ENCODE measurements at places on chromosomes 3 and 15.

DNA sequence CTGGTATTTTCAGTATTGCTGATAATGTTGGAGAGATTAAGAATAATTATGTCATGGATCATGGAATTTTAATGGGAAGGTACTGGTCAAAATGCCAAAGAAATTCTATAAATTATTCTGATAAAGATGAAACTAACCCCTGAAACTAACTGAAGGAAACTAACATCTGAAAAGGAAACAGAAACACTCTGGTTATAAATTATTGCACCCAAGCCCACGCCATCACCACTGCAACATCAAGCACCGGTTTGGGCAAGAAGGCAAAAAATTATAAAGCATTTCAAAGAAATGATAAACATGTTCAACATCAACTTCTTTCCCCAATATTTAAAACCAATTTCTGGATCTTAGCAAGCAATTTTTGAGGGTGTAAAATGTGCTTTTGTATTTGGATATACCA is 372.5 kb downstream of the TBC1D5 start:
- DNase-seq: no peak

GRCh38 chr3:118688396-118688884 is 346.2 kb downstream of the IGSF11 start:
- DNase-seq: no peak

GRCh38 chr15:25241241-25241801 is 197.5 kb downstream of the UBE3A start:
- no peak for DNase-seq

DNA sequence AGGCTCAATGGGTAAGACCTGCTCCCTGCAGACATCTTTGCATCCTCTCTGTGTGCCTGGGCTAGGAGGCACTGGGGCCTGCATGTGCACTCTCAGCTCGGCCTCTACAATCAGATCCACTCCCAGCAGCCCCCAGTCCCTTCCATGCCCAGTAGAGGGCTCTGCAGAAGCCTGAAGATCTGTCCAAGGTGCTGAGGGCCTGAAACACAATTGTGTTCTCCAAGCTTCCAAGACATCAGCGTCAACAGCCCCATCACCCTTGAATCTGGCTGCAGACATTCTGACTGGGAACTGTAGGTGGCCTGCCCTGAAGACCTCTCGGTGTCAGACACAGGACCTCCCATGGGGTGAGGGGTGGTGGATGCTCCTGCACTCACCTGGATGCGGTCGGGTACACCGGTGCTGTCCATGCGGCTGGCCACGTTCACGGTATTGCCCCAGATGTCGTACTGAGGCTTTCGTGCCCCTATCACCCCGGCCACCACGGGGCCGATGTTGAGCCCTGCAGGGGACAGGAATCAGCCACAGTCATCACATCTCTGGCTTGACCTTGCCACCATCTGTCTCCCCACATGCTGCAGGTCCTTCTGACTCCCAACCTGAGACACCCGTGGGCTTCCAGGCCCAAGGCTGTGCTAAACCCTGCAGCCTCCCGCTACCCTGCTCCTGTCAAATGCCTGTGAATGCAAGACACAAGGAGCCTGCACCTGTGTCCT is 84.7 kb downstream of the SEC22A start:
- no peak for DNase-seq

GRCh38 chr3:74904646-74905045 is 290.2 kb upstream of the CNTN3 start:
- no peak for DNase-seq

- no peak for DNase-seq
Observed at GRCh38 chr3:115336836-115337235, 189.7 kb upstream of the ZBTB20 start.

DNA sequence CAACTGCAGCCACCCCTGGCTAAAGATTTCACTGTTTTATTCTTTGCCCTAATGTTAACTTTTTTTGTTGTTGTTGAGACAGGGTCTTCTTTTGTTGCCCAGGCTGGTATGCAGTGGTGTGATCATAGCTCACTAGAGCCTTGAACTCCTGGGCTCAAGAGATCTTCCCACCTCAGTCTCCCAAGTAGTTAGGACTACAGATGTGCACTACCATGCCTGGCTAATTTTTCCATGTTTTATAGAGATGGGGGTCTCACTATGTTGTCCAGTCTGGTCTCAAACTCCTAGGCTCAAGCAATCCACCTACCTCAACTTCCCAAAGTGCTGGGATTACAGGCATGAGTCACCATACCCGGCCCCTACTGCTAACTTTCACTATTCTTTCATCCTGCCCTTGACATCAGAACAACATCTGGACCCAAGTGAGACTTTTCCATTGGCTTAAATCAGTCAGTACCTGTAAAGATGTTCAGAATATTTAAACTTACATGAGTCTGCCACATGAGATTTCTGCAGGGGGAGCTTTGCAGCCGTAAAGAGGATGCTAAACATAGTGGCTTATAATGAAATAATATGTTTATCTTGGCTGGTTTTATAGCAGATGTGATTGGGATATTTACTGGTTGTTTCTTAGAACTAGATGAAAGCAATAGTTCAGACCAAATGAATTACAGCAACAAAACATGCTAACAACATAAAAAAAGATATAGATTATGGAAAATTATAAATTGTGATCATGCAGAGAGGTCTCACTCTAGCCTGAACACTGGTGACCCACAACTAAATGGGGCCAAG is 73.6 kb downstream of the HMG20A start:
- DNase-seq: no peak

DNA sequence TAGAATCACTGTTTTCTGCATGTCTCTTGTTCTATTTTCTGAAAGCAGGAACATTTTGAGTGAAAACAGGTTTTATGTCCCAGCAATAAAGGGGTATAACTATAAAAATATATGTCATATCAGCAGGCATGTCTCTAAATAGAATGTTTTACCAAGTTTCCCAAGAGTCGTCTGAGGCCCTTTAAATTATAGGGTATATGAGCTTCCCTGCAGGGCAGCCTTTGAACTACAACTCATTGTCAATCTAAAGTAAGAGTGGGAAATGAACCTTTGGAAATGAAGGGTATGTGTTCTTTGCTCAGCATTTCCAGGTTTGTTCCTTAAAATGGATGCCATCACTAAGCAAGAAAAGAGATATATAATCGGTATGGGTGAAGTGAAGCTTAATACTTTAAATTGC is 138.6 kb downstream of the LSAMP start:
- no peak for DNase-seq

DNA sequence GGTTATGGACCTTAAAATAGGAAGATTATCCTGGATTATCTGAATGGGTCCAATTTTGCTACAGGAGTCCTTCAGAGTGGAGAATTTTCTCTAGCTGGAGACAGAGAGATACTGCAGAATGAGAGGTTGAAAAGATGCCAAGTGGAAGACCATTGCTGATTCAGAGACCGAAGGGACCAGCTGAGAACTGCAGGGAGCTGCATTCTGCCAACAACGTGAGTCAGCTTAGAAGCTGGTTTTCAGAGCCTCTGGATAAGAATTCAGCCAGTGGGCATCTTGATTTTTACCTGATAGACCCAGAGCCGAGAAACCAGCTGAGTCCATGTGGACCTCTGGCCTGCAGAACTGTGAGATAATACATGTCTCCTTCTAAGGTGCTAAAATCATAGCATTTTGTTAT is 234.0 kb downstream of the NR2F2 start:
- DNase-seq: no peak

DNA sequence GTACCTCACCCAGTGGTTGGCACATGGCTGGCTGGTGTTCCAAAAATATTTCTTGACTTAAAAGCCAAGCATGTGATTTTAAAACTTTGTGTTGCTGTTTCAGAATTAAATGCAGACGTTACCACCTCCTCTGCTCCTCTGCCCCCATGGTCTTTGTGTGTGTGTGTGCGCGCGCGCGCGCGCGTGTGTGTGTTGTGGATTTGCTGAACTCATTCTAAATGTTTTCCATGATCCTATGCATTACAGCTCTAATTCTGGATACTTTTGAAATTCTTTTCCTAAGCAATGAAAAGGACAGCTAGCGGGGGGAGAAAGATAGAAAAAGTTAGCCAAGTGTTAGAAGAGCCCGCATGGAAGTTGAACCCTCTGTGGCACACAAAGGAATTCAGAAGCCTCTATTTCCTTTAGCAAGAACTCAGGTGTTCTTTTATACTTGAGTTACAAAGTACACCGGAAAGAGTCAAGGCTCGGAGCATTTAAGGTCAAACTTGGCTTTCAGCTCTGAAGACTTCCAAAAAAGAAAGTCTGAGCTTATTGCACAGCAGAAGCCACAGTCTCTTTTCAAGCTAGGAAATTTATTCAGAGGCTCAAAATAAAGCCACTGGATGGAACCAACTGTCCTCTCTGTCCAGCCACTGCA is 350.5 kb upstream of the TBL1XR1 start:
- no peak for DNase-seq

DNA sequence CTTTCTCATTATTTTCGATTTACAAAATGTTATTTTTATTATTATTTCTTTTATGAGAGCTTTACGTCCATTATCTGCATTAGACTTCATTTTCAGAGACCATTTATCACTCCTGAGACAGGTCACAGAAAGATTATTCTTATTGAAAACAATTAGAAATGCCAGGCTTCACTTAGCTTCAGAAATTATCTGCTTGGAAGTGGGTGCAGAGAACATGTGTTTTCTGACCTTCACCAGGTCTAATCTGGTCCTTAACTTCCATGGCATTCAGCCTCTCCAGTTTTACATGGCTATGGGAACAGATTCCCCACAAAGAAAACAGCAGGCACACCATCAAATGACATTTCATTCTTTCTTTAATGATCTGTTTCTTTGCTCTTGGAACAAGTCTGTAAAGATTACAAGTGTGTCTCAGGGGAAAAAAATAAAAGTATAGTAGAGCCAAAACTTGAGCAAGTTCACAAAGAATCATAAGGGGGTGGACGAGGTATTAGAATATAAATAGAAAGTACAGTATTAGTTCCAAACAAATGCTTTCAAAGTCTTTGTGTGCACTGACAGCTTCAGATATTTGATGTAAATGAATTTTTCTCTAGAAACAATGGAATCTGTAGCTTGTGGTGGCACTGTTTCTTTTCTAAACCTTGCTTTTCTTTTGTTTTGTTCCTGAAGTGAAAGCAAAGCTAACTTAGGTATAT is 294.2 kb upstream of the MEIS2 start:
- no peak for DNase-seq

- no peak for DNase-seq
Observed at GRCh38 chr3:157387708-157388435, 48.8 kb upstream of the PTX3 start.

GRCh38 chr3:187227658-187228258 is 30.5 kb downstream of the RTP1 start:
- no peak for DNase-seq

- no peak for DNase-seq
Observed at GRCh38 chr3:20108869-20109268, 68.6 kb downstream of the KAT2B start.

DNA sequence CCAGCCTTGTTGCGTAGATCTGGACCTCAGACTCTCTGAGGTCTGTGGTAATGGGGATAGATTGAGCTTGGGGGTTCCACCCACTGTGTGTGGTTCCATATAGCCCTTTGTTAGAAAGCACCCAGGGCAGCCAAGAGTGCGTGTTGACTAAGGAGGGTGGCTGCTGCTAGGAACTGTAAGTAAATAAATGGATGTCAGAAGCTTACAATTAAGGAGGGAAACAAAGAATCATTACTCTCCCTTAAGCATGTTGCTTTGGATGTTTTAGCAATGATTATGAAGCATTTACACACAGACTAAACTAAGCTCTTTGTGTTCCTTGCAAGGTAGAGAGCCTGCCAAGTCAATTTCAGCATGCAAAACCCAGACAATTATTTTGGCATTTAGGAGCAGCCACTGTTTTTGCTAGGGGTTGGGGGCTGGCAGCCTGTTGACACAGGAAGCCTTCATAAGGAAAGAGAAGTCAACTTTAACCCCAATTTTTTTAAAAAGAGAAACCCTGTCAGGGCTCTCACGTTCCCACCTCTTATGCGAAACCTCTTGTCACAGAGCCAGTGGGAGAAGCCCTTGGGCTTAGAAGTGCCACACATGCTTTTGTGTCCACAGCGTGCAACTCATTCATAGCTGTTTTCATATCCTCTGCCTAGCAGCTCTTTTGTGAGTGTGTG is 127.8 kb downstream of the CMSS1 start:
- no peak for DNase-seq

- DNase-seq: no peak
Observed at GRCh38 chr15:79916502-79917132, 19.8 kb upstream of the MTHFS start.

DNA sequence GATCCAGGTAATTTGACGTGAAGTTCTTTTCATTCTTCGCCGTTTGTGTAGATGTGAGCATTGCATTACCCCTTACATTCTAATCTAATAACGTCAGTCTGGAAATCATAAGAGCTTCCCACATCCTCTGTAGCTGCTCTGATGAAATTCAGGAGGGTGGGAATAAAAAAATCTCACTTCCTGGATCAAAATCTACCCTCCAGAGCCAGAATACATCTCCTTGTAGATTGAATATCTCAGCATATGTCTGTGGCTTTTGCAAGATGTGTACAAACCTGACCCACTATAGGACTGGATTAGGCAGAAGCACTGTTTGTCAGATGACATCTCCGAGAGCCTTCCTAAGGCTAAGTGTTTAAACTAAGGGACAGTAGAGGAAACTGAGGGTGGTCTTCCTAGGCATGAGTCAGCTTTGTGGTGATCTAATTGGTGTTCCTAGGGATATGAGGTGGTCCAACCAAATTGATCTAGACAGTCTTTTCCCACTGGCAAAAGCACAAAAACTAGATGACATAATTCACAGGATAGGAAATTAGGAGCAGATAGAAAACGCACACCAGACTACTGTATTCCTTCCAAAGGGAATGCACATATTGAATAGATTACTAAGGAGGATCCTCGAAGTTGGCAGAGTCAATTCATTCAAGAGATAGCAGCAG is 216.3 kb upstream of the LRTM1 start:
- no peak for DNase-seq

DNA sequence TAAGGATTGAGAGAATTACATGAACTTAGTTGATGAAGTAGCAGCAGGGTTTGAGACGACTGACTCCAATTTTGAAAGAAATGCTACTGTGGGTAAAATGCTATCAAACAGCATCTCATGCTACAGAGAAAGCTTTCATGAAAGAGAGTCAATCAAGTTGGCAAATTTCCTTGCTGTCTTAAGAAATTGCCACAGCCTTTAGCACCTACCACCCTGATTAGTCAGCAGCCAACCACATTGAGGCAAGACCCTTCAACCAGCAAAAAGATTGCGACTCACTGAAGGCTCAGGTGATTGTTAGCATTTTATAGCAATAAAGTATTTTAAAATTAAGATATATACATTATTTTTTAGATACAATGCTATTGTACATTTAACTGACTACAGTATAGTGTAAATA is 80.9 kb downstream of the RAP2B start:
- DNase-seq: no peak

- no peak for DNase-seq
Observed at GRCh38 chr15:37368961-37369360, 268.6 kb upstream of the MEIS2 start.

- DNase-seq: no peak
Observed at GRCh38 chr3:48555231-48555948, 1.2 kb downstream of the PFKFB4 start.
